Stimulated activated effector memory CD8-positive, alpha-beta T cell treated with anti-CD3 and anti-CD28 coated beads, Interleukin-12 subunit alpha, Interleukin-12 subunit beta, amount 100 ng/mL, for 72 hours (primary cell): ENCODE measurements at places on chromosomes 4 and X.
A peak's percentile ranks its signal among the peaks of the same experiment; 100 is the strongest.

DNA sequence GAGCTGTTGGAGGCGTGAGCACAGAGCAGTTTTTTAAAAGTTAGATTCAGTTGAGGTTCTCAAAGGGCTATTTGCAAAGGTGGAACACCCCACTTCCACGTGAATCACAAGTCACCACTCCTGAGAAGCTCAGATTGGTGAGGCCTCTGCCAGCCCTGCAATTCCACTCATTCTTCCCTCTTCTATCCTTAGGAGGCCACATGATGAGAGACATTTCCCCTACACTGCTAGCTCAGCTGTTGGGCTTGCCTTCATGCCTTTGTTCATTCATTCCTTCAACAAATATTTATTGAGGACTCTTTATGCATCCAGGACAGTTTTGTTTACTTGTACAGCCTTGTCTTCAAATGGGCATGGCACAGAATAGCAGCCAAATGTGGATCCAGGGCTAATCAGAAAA, 3.7 kb downstream of the SRPX2 start:
- no peak for DNase-seq

DNA sequence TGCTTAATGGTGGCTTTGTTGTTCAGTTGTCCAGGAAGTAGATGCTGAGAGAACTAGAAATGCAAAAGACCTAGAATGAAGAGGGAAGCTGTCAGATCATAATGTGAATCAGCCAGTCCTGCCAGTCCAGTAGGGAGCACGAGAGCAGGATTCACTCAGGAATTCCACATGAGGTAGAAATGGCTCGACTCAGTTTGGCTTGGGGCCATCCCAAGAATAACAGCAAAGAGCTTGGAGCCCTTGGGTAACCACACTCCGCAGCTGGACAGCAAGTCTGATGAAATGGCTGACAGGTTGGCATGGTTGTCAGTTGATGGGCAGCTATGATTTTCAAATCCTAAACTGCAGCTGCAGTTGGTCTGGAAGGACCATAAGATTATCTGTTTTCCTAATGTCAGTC, 44.5 kb upstream of the WDR1 start:
- DNase-seq: no peak

DNA sequence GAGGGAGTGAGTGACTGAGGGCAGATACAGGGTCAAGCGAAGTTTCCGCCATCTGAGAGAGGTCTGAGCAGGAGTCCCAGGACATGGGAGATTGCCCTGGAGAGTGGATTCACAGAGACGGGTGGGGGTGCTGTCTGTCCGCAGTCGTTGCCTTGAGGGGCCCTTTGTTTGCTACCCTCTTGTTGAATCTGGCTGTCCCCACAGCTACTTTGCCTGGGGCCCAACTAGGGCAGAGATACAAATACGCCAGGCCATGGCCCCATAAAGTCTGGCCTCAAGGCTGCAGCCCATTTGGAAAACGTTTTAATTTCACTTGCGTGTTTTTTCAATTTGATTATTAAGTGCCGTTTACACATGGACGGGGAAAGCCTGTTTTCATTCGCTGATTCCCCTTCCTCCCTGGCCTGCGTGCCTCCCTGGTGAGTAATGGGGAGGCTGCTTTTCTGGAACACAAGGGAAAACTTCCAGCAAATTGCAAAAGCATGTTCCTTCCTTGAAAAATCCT, 134.4 kb downstream of the SMIM20 start:
- DNase-seq: no peak

DNA sequence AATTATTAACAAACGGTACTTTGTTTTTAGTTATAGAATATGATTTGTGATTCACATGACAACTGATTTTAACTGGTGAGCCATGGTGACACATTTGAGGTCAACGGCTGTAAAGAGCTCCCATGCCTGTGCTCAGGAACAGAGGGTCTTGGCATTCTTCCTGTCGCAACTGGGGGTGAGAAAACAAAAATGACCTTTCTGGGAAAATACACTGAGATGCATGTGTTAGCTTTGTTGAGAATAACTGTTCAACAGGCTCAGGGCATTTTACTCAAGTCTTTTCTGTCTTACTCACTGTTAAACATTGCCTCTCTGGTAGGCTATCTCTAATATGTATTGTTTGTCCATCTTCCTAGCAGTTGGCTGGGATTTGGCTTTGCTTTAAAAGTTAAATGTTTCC, 57.1 kb upstream of the HPGD start:
- no peak for DNase-seq

GRCh38 chrX:54994668-54995351, 822 bp upstream of the PFKFB1 start:
- no peak for DNase-seq

DNA sequence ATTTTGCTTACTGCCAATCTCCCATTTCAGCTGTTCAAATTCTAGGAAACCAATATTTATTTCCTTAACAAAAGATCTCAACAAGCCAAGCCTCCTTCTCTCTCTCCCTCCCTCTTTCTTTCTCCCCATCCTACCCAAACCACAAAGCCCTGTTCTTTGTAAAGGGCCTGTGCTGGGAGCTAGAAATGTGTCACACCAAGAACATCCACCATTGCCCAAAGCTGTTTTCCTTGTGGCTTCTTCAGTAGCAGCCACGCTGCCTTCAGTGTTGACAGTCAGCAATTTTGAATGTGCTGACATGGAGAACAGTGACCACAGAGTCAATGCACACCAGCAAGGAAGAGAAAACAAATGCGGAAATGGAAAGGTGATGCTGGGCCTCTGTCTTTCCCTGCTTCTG, 203.0 kb downstream of the MAML3 start:
- peak; percentile 2 for DNase-seq

GRCh38 chr4:5050520-5051277, 581 bp upstream of the STK32B start:
- DNase-seq: no peak

GRCh38 chrX:154057791-154058190, 38.1 kb upstream of the IRAK1 start:
- no peak for DNase-seq
